ENCODE measurements at places on chromosomes 2 and 18.

DNA sequence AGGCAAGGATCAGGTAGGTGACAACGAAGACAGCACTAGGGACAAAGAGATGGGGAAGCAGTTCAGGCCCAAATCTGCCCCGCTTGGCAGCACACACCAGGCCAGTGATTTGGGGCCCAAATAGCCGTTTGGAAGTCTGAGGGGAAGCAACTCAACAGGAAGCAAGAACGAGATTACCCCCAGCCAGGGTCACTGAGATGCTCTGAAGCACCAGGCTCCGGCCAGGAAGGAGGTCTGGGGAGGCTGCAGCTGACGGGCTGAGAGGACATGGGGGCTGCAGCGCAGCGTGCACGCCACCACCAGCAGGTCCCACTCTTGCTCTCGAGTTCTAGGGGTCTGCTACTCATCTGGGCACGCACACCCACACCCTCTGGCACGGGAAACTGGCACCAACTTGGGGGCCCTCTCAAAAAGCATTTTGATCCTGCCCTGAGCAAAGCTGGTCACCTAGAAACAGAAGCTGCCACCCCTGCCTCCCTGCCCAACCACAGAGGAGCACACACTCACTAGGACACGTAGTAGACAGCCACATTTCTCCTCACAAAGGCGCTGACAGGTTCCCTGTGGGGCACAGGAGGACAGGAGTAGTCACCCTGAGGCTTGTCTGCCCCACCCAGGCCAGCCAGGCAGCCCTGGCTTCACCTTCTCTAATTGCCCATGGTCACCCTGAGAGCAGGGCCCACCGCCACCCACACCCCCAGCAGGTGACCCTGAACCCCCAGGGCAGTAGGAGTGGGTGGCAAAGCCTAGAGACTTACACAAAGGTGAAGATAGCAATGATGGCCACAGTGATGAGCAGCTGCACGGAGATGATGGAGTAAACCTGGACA, 8.4 kb downstream of the PNKD start:
- DNase-seq, result no peak

DNA sequence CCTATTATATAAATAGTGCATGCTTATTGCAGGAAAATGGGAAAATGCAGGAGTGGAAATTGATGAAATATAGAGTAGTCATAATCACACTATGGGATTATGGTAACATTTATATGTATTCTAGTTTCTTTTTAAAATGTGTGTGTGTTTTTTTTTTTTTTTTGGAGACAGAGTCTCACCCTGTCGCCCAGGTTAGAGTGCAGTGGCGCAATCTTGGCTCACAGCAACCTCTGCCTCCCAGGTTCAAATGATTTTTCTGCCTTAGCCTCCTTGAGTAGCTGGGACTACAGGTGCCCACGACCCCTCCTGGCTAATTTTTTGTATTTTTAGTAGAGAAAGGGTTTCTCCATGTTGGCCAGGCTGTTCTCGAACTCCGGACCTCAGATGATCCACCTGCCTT, 47.0 kb downstream of the BIRC6 start:
- no peak for DNase-seq

- DNase-seq, result no peak
Observed at GRCh38 chr2:191272064-191272463, 26.9 kb downstream of the MYO1B start.

DNA sequence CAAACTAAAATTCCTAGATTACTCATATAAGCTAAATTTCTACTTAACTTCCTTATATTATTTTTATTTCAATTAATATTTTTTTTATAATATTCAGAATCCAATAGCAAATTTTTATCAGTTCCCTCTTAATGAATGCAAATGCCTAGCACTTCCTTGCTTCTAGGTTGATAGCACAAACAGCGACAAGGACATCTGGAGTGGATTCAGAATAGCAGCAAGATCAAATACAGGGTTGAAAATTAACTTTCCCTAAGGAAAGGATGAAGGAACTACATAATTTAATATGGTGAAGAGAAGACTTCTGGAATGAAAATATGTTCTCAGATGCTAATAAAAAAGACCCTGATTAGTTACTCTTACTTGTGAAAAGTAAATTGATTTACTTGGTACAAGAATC, 64.5 kb downstream of the PIGN start:
- no peak for DNase-seq

- no peak for DNase-seq
Observed at GRCh38 chr18:5060543-5060942, 136.5 kb downstream of the AKAIN1 start.

DNA sequence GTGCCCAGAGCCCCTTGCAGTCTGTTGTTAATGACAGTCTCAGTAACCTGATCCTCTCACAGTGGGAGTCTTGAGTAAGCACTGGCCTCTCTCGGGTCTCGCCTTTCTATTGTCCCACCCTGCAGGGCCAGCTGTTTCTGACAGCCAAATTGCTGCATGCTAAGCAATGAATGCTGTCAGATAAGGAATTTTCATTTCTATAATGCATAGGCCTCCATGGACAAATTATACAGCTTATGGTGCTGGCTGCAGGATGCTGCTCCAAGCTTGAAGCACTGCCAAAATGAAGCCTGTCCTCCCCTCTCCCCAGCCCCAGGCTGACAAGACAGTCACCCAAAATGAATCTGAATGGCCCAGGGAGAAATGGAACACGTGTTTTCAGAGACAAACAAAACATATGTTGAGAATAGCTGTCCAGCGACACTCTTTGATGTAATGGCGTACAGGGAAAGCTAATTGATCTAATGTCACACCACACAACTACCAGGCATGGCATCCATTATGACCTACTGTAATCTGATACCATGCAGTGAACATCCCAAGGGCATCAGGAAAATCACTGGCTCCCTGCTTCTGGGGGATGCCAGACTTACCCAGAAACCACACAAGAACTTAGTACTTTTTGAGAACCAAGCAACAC, 36.8 kb downstream of the ACVR1 start:
- DNase-seq, result no peak

DNA sequence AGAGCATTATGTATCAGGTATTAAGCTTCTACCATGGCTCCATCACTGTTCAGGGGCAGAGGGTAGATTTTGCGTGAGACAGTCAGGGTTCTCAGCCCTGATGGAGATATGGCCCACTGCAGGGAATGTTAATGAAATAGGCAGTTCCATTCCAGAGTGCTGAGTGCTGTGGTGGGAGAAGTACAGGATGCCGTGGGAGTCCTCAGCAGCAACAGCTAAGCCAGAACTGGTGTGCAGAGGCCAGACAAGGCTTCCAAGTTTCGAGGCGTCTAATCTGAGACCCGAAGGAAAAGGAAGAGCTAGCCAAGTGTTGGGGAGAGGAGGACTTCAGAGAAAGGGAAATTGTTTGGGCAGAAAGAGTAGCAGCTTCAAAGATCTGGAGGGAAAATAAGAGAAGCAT, 30.2 kb upstream of the MAPRE2 start:
- DNase-seq, result no peak

- no peak for DNase-seq
Observed at GRCh38 chr2:27261926-27262298, 935 bp downstream of the SLC30A3 start.

DNA sequence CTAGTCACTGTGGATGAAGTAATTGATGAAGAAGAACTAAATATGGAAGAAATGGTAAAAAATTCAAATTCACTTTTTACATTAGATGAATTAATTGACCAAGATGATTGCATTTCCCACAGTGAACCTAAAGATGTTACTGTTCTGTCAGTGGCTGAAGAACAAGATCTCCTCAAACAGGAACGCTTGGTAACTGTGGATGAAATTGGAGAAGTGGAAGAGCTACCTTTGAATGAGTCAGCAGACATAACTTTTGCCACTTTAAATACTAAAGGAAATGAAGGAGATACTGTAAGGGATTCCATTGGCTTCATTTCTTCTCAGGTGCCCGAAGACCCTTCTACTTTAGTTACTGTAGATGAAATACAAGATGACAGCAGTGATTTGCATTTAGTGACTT, 26.6 kb upstream of the DYSF start:
- no peak for DNase-seq

GRCh38 chr2:2633017-2633416, 301.9 kb upstream of the MYT1L start:
- DNase-seq, result no peak

DNA sequence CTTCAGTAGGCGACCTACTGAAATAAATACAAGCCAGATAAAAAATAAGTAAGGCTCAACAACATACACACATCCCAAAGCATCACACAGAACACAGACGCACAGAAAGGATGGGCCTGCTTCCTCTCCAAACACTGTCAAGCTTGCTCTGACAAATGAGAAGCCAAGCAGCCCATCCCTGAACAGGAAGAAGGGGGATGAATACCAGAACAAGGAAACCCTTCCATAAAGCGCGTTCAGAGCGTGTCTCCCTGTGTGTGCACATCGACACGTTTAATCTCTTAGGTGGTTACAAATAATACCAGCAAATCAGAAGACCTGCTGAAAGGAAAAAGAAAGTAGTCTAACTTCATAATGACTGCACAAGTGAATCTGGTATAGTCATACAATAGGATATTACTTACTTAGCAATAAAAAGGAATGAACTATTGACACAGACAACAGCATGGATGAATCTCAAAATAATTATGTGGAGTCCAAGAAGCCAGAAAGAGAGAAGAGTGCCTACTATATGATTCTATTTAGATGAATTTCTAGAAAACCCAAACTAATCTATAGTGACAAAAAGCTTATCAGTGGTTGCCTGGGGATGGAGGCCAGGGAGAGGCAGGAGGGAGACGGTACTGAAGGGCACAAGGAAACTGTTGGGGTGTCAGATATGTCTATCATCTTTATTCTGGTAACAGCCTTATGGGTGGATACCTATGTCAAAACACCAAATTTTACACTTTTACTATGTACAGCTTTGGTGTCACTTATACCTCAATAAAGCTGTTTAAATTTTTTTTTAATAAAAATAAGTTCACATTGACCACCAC, 26.8 kb downstream of the MBOAT2 start:
- DNase-seq, result no peak

GRCh38 chr2:56449002-56449431, 265.2 kb downstream of the CCDC85A start:
- DNase-seq, result no peak

- DNase-seq, result no peak
Observed at GRCh38 chr18:8616028-8616401, 6.8 kb downstream of the RAB12 start.

GRCh38 chr18:63157293-63158011, 162.1 kb downstream of the BCL2 start:
- no peak for DNase-seq

- no peak for DNase-seq
Observed at GRCh38 chr2:202426751-202427150, 50.6 kb downstream of the BMPR2 start.

DNA sequence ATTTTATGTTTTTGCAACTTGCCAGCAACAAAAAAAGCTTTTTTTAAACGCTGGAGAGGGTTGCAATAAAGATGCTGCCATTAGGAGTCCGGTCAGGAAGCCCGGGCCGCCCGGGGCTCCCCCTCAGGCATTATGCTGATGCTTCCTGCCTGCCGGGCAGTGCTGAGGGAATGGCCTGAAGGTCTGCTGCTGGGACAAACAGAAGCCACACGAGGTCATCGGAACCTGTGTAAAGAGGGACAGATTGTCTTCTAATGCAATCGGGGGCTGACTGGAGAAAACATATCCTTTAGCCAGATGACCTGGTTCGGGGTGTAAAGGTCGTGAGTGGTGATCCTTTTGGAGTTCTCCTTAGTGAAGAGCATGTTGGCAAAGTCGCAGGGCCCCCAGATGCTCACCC, 2.3 kb downstream of the IMPA2 start:
- DNase-seq, result no peak

- no peak for DNase-seq
Observed at GRCh38 chr2:97741686-97742085, 28.3 kb downstream of the ZAP70 start.

DNA sequence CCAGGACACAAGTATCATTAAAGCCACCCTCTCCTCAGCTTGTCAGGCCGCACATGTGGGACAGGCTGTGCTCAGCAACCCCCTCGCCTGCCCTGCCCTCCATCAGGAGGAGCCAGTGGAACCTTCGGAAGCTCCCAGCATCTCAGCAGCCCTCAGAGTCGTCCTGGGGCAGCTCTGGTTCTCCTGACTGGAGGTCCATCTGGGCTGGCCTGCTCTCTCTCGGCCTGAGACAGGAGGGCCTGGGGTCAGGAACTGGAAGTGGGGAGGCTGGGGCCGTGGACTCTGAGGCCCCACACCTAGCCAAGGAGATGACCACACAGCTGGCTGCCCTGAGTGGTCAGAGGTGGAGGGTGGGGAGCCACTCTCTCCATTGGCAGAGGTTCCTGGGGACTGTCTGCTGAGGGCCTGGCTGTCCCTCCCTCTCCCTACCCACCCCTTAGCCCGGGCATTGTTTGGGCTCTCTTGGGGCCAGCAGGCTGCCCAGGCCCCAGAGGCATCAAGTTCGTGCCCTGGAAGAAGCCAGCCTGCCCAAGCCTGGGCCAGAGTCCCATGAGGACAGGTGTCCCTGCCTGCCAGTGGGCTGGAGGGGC, 23.1 kb downstream of the ODC1 start:
- DNase-seq, result no peak

GRCh38 chr2:154995361-154995760, 296.9 kb downstream of the KCNJ3 start:
- no peak for DNase-seq

DNA sequence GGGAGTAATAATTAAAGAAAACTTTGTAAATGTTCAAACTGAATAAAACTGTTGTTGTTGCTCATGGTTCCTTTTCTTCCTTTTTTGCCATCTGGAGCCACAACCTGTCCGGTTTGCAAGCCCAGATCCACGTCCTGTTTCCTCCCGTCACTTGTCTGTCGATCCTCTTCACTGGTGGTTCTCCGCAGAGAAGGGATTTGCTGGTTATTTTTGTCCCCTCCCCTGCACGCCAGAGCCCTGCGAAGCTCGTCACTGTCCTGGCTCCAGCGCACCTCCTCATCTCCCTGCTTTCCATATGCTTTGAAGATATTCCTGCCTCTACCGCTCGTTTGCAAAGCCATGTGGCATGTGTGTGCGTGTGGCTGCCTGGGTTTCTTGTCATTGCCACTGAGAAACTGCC, 461.4 kb downstream of the RNF144A start:
- DNase-seq, result no peak

- DNase-seq, result no peak
Observed at GRCh38 chr18:62179213-62179612, 7.6 kb downstream of the PIGN start.

DNA sequence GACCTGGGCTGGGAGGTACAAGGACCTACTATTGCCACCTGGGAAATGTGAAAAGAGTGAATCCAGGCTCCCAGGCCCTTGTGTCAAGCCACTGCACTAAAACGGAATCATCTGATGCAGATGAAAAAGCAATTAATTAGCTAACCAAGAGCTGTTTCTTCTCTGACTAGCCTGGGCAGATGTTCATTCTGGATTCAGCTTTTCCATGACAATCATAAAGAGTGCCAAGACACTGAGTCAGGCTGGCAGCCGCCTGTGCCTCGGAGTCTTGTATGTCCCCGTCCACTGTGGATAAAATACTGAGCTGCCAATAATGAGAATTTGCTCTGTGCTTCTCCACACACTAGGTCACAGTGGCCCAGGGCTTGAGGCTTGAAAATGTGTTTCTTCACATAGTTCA, 21.7 kb upstream of the LCLAT1 start:
- DNase-seq, result no peak

- DNase-seq, result no peak
Observed at GRCh38 chr2:134401081-134401497, 147.2 kb downstream of the MGAT5 start.
